NCI-H446 treated with DMSO at 0.1 percent for 48 hours (cell line): ENCODE measurements at places on chromosomes 5 and 9.

DNA sequence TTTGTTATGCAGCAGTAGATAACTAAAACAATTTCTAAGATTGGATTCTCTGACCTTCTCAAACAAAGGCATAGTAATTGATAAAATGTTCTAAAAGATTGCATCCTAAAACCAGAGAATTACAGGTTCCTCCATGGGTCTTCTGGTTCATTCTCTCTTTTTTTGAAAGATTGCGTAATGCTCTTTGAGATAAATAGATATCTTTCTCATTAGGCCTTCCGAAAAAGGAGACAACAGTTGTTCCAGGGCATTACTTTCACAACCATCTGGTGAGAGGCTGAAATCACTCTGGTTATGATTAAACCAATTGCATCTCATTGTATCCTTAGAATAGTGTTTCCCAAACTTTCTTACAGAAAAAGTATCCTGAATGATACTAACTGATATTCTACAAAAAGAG lies 174.7 kb upstream of the NREP start:
- DNase-seq, result no peak

DNA sequence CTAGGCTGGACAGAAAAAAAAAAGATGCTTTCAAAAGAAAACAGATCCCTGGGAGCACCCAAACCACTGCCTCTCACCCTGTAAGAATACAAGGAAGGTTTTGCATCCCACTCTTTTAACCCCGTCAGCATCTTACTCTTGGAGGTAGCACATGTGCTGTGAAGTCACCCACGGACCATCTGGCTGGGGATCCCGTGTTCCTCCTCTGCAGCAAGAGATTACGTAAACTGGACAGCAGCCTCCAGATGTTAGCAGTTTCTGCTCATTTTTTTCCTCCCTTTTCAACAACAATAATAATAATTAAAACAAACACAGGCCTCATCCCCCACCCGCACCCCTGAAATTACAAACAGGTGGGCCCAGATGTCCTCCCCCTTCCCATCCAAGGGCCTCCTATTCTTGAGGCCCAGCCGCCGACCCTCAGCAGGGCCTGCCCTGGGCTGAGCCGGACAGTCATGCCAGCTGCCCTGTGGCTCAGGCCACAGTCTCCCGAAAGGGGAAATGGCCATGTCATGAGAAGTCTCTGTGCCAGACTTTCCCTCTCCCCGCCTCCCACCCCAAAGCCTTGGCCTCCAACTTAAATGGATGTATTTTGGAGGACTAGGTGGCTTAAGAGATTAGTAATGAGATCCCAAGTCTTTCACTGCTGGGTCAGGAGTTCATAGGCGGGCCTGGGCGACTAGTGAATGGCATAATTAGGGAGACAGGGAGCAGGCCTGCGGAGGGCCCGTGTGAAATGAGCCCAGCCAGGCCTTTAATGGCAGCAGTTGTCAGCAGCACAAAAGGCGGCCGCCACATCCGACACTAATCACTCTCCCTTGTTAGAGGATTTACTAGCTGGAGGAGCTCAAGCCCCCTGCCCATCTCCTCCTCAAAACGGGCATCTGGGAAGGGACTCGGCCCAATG lies 165.1 kb downstream of the PAPPA start:
- no peak for DNase-seq

DNA sequence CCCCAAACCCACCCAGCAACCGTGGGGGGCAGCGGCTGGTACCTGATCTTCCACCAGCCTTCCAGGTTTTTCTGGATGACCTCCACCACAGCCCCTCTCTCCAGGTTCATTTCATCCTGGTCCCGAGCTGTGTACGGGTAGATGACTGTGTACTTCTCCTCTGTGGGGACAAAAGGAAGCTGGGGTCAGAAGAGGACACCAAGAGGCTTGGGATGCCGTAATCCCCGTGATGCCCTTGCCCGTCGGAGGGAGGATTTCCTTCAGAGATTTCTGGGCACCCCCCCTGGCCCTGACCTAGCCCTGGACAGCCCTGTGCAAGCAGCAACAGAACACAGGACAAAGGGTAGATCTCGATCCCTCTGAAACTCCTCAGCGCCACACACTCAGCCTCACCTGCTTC lies 70.3 kb upstream of the UBTD2 start:
- DNase-seq, result no peak

GRCh38 chr9:96497117-96497399 lies 47.1 kb downstream of the HABP4 start:
- DNase-seq, result no peak

GRCh38 chr9:5622016-5622415 lies 6.9 kb upstream of the RIC1 start:
- DNase-seq, result no peak

- no peak for DNase-seq
Measured at GRCh38 chr5:178455480-178455835, 134.7 kb downstream of the COL23A1 start.

GRCh38 chr9:135373820-135374219 lies 105.8 kb upstream of the PPP1R26 start:
- no peak for DNase-seq

GRCh38 chr5:43561356-43561755 lies 4.5 kb upstream of the PAIP1 start:
- DNase-seq, result no peak

DNA sequence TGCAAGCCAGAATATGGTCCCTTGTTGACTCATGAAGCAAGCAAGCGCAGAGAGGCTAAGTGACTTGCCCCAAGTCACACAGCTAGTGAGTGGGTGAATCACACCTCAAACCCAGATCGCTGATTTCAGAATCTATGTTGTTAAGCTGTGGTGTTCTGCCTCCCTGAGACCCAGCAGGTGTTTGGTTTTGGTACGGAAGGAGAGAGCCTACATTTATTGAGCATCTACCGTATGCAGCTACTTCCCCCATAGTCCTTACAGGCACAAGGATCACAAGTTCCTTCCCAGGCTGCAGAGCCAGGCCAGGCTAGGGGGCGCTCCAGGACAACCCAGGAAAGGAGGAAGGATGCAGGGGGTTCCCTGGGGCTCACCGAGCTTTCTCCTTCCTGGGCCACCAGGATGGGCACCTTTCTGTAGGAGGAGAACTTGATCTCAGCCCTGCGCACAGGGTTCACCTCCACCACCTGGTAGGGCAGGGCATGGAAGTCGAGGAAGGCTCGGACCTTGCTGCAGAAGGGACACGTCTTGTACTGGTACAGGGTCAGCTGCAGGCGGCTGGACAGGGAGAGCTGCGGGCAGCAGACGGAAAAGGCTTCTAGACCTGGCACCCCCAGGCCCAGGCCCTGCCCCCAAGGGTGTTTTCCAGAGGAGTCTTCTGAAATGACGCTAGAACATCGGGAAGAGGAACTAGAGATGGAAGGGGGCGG lies 2.5 kb downstream of the PTGES2 start:
- DNase-seq, result no peak

DNA sequence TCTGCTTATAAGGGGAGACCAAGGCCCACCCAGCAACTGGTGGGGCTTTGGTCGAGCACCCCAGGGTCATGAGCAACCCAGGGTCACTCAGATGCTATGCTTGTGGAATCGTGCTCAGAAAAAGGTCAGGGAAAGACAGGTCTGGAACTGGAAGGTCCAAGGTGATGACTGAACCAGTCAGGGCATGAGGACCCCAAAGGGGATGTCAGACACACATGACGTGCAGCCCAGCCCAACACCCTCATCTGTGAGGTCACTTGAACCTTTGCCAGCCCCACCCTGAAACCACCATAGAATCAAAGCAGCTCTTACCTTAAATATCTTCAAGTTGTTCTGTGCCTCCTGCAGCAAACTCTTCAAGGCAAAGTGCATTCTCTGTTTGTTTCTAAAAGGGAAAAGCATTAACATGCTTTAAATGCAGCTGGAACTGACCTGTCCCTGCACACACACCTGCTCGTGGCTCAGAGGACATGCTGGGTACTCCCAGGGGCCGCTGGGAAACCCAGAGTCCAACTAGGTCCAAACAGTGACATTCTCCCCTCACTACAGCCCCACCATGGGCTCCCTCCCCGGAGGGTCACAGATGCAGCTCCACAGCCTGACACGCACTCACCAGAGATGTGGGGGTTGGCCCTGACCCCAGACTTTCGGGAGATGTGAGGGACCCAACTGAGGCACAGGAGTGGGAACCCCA lies 29.4 kb downstream of the IPPK start:
- no peak for DNase-seq

DNA sequence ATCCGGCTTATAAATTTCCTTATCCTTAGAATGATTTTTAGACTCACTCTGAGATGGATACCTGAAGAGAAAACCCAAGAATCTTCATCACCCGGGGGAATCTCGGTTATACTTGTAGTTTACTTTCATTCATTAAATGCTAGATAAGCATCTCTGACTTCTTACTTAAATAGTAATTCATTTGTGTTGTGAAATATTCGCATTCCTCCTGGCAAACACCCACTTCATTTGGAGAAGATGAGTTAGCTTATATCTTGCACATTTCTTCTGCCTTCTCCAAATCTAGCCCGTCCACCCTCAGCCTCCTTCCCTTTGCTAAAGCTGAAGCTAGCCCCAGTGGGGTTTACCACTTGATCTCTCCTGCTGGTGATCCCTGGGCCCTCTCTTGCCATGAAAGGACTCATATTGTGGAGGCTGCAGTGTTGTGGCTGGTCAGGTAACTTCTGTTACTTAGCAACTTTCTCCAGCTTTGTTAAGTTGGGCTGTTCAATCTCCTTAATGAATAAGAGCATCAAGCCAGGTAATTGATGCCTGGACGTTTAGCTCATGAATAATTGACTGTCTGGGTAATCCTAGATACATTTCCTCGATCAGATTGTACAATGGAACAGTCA lies 11.3 kb upstream of the POU4F3 start:
- DNase-seq, result no peak

DNA sequence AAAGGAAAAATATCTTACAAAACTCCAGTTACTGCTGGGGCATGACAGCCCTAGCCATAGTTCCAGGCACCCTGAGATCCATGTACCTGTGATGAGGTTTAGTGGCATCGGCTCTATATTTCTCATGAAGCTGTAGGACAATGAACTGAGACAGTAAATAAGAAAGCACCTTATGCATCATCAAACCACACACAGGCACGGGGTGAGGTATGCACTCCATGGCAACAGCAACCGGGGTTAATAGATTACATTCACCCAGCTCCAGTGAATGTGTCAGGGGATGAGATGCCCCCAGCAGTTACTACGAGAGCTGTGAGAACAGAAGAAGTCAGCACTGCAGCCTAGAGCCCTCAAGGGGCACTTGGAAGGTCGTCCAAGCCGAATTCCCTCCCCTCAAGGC lies 162.0 kb upstream of the S1PR3 start:
- DNase-seq, result no peak

- no peak for DNase-seq
Measured at GRCh38 chr5:144198386-144198785, 27.7 kb downstream of the KCTD16 start.
